ENCODE measurements at places on chromosomes 1 and 21.

DNA sequence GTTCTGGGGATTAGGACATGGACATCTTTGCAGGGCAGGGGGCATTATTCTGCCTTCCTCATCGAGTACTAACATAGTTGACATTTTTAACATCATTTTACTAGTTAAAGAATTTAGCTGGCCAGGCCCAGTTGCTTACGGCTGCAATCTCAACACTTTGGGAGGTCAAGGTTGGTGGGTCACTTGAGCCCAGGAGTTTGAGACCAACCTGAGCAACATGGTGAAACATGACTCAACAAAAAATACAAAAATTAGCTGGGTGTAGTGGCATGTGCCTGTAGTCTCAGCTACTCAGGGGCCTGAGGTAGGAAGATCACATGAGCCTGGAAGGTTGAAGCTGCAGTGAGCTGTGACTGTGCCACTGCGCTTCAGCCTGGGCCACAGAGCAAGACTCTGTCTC, 29.8 kb upstream of the THEM4 start:
- no peak for DNase-seq

DNA sequence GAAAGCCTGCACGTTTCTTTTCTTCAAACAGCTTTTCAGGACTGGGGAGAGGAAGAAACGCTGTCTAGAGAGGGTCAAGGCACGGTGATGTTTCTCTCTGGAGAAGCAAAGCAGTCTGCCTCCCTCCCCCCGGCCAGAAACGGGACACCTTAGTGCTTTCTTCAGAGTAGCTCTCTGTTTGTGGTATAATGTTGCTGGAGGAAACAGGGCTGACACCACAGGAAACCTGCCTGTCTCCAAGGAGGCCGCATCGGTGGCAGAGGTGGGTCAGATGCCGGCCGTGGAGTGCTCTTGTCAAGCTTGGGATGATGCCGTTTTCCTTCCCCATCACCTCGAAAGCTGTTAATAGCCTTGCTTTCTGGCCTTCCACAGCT, 139.4 kb downstream of the DHRS3 start:
- peak; percentile 55 for DNase-seq

DNA sequence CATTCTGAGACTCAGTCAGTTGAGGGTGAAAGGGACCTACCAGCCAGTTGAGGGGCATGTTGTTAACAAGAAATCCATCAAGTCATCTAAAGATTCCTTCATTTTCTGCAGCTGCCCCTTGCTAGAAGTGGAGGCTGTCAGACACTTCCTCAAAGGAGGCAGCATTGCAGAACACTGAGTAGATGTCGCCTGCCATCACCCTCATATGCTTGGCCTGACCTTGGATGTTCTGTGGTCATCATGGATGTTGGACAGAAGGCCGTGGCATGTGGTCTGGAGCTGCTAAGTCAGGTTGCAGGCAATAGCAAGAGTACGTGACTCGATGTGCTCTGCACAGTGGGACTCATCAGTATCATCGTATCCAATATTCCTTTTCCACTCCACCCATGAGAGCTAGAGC, 70.6 kb downstream of the GATAD2B start:
- DNase-seq = no peak

DNA sequence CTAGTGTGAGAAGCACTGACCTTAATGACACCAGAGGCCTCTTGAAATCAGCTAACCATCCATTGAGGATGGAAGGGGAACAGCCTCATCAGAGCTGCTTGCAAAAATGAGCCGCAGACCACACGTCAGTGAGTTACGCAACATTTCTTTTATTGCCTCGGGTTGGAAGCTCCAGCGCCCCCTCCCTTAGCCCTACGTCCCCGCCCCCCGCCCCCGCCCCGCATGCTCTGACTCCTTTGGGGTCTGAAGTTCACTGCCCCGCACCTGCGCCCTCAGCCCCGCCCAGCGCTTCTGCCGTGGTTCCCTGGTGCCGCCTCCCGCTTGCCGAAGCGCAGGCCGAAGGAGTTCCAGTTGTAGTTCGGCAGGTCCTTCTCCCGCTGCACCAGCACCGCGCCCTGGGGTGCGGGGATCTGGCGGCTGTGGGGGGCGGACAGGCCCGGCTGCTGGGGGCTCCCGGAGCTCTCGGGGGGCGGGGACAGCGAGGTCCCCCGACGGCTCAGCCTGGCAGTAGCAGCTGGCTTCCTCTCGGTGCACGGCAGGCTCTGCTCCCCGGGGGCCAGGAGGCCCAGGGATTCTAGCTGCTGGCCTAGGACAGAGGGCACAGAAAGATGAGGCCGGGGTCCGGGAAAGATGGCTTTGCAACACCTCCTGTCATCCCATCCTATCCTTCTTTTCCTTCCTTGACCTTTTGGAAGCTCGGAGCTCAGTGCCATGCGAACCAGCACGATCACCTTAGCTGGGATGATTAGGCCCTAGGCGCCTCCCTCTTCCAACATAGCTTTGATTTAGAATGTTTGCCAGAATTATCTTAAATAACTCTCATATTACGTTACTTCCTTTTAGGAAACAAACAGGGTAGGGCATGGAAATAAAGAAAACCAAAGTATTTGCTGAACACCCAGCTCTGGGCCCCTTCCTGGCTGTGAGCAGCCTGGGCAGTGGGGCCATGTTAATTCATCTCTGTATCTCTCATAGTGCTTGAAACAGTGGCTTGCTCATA, 5.8 kb downstream of the KISS1 start:
- DNase-seq = peak; percentile 44

DNA sequence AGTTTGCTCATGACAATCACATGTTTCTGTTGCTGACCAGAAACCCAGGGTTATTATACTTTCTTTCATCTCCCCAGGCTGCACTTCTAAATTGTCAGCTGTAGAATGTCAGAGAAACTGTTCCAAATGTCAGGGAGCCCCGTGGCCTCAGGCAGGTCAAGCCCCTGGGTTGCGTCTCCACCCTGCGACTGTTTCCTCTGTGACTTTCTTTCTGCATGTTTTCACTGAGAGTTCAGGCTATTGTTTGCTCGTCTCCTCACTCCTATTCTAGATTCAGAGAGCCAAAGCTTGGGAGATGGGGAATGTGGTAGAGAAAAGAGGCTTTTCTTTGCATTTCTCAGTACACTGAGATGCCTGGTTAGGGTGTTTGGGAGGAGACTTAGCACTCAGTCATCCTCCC, 97.4 kb downstream of the CENPF start:
- no peak for DNase-seq

DNA sequence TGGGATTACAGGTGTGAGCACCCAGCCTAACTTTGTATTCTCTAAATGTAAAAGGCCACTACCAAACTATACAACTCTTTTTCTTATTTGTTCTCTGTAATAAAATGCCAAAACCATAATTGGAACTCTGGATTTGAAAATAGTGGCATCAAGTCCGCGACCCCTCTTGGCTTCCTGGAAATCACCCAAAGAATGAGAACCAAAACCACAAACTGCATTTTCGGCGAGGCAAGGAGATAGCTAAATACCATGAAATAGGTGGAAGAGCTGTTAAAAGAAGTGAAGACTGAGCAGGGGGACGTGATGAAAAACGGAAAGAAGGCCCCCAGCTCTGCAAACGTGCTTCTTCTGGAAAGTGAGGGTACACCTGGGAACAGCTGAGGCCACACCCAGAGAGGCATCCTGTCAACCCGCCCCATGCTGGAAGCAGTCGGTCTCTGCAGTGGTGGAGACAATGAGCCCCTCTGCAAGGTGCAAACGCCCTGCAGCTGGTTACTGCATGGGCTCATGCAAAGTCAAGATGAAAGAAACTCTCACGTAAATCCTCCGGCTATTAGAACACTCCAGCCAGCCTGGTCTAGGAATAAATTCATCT, 22.5 kb downstream of the VPS26C start:
- no peak for DNase-seq

DNA sequence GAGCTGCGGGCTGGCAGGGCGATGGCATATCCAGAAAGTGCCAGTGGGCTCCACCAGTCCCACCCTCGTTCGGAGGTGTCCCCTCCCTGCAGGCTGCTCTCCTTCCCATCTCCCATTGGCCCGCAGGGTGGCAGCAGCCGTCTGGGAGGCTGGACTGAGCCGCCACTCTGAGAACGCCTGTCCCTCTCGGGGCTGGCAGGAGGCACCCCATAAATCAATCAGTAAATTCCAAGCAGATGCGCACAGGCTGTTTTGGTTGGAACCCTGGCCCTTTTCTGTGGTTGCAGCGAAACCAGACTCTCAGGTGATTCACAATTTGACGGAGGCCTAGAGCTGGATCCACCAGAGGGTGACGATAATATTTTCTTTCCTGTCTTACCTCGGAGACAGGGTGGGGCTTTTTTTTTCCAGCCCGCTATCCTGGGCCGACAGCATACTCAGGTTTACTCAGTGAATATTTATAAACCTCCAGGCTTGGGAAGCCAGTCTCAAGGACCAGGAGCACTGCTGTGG, 99.7 kb downstream of the GLIS1 start:
- no peak for DNase-seq

DNA sequence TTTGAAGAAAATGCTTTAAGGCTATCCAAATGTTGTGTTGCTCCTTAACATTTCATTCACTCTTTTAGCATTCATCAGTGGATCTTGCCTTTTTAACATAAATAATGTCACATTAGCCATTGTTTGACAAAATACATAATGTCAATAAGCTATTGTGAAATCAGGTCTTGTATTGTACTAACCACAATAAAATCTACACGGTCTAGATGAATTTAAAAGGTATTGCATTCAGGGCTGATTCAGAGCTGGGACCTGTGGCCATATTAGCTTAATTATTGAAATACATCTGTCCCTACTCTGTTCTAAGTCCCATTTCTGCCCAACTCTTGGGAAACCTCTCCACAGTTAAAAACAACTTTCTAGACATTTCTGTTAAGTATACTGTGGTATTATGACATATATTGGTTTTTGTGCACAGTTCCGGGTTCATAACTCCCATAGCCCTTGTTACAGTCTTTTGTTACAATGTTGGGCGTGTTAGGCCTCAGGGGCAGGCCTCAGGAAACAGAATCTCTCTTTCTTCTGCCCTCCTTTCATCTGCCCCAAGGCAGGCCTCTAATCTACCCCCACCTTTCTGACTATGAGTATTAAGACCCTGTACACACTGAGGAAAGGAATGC, 44.7 kb upstream of the CITED4 start:
- no peak for DNase-seq

GRCh38 chr1:180981596-180982387, 40.9 kb downstream of the STX6 start:
- DNase-seq = peak; percentile 59

- DNase-seq = no peak
Observed at GRCh38 chr1:32040711-32041110, 27.0 kb downstream of the KHDRBS1 start.

GRCh38 chr1:197521118-197521739, 253.2 kb downstream of the CRB1 start:
- no peak for DNase-seq

GRCh38 chr1:172536256-172536655, 3.3 kb downstream of the SUCO start:
- no peak for DNase-seq

- no peak for DNase-seq
Observed at GRCh38 chr1:175804561-175804960, 61.2 kb upstream of the TNR start.

DNA sequence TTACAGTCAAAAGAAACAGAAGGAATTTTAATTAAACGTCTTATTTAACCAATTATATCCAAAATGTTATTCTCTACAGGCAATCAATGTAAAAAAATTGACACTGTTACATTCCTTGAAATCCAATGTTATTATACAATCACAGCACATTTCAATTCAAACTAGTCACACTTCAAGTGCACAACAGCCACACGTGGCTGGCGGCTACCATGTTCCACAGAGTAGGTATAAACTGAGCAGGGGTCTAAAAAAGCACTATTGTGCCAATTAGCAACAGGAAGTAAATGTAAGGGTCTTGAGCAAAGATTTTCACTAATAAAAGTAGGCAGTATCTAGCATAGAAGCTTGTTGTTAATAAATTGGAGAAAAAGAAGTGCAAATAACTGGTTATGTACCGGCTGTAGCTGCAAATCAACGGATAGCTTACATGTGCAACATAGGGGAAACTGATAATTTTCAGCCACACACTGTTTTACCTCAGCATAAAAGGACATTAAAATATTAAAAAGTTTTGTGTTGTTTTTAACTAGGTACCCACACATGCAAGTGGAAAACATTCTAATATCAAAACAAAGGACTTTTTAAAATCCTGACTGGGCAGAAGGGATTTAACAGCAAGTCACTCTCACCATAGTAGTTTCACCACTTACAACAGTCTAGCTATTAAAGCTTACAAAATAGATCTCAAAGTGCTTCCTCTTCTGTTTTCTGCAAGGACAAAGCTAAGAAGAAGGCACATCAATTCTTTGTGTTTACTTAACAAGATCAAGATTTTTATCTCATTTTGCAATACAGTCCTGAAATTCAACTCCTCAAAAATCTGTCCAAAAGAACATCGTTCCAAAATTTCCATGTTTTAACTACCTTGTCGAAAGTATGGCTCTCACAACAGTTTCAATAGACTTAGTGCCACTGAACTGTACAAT, 2.5 kb downstream of the CSDE1 start:
- no peak for DNase-seq

GRCh38 chr1:240008298-240008697, 83.4 kb upstream of the FMN2 start:
- DNase-seq = no peak

- DNase-seq = no peak
Observed at GRCh38 chr21:36946949-36947356, 19.5 kb downstream of the HLCS start.

DNA sequence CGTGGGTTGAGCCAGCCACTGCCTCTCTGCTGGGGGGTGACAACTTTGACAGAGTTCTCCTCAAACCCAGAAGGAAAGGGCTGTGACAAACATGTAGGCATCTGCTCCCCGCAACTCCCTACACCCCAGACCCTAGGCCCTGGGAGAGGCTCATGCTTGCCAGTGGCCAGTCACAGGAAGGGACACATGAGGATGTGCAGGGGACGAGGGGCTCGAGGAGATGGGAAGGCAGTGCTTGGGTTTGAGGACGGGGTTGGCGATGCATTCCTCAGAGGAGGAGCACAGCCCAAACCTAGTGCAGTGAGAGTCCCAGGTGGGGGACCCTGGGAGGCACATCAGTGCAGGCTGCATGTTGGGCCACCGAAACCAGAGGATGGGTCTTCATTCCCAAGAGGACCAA, 62.1 kb downstream of the STUM start:
- no peak for DNase-seq

- no peak for DNase-seq
Observed at GRCh38 chr21:21213297-21213696, 215.1 kb downstream of the NCAM2 start.

DNA sequence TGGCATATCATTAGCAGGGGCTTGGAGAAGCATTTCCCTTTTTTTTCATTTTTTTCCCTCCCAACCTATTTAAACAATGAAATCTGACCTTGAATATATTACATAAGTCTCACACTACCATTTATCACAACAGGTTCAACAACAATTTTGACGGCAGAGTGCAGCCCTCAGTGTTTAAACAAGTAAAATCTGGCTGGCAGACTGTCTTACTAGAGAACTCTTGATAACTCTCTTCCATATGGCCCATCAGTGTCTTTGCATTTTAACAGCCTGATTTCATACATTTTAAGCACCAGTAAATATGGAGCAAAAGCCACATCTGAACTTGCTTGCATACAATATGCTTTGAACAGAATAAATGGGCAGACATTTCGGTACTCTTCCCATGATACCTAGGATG, 213.0 kb downstream of the KCTD3 start:
- DNase-seq = no peak
